ENCODE measurements at places on chromosomes 1 and 21.

- DNase-seq, result no peak
Observed at GRCh38 chr1:47471163-47471562, 33.3 kb downstream of the FOXD2 start.

DNA sequence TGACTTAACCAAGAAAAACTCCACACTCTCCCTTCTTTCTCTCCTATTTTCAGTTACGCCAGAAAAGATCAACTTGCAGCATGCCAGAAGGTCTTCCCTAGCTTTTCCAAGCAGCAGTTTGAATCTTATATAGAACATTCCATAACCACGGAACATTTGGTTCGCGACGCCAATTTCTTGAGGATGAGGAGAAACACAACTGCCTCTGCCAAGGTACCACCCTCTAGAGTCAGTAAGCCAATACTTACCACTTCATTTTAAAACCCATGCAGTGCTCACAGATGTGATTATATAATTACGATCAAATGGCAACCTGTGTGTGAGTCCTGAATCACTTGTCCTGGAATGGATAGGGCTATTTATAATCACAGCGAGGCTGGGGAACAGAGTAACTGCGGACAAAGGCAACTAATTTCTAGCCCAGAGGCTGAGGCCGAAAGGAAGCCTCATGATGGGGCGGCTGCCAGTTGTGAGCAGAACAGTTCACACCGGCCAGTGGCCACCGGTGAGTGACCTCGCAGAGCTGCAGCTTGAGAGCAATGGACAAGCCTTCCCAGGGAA is 43.2 kb upstream of the BACE2 start:
- DNase-seq, result no peak

DNA sequence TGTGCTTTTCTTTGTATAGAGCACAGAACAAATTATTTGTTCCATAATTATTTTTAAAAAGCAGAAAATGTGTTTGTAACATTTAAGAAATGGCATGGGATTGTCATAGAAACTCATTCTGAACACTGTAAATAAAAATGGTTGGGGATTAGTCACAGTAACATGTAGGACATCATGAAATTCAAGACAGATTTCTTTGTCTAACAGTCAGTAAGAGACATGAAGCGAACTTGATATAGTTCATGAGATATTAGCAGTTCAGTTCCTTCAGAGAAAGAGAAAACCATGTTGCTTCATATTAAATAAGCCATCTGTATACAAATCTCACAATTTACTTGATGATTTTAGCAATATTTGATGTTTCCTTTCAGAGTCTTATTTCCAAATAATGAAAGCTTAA is 19.7 kb downstream of the NFIA start:
- no peak for DNase-seq

DNA sequence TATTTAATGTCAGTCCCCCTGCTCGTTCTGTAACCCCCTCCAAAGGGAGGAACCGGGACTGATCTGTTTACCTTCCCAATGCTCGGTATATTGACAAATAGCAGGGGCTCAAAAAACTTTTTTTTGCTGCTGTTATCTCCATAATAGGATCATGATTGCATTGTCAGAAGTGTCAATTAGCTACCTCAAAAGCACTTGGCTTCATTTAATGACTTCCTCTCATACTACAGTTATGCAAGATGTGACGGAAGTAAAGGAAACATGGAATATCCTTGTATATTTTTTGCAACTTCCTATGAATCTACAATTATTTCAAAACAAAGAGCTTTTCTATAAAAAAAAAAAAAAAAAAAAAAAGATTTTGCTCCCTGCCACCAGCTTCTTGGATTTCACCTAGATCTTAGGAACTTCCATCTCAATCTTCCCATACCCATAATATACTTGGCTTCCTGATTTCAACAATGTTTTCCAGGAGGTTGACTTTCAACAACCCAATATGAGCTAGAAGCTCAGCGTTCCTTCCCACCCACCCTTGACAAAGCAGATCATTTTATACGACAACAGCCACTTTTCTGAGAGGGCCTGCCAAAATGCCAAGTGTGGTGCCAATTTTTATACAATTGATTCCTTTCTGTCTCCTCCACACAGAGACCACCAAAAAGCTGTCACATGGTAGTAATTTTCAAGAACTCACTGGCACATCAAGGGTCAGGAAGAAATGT is 71.7 kb downstream of the SETD4 start:
- no peak for DNase-seq

- DNase-seq, result no peak
Observed at GRCh38 chr1:7104339-7104738, 319.1 kb downstream of the CAMTA1 start.

GRCh38 chr1:57832612-57833011 is 408.8 kb upstream of the DAB1 start:
- no peak for DNase-seq

DNA sequence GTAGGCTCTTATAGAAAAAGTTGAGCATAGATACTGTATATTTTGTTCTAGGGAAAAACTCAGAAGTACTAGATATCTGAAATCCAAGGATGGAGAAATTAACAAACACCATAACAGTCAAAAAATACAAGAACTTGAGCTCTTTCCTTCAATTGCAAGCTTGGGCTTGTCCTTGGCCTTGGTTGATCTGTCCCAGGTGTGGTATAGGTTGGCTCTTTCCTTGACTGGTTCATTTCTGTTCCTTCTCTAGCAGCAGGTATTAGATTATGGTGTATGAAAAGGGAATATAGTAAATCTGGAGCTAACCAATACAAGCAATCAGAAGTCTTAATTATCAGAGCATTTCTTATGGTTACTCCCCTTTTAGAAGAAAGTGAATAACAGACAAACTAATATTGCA is 198.6 kb downstream of the GPATCH2 start:
- no peak for DNase-seq

DNA sequence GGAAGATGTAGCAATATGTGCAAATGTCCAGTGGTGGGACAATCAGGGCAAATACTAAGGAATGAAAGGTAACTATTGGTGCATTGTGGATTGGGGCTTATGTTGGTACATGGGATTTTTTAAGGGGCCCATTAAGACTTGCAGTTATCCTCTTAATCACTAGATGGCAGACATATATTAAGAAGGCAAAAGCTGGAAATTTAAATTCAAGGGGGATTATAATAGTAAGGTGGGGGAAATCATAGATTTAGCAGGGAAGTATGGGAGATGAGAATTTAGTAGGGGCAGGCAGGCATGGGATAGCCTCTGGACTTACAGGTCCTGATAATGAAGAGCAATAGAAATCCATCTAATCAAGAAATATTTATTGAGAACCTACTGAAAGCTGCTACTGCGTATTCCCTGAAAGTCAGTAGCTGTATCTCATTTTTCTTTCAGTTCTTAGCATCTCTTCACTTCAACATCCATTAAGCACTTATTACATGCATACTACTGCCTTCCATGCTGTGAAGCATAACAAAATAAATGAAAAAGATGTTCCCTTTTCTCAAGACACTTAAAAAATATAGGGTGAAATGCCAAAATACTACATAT is 251.8 kb downstream of the CRB1 start:
- DNase-seq, result peak; percentile 5

DNA sequence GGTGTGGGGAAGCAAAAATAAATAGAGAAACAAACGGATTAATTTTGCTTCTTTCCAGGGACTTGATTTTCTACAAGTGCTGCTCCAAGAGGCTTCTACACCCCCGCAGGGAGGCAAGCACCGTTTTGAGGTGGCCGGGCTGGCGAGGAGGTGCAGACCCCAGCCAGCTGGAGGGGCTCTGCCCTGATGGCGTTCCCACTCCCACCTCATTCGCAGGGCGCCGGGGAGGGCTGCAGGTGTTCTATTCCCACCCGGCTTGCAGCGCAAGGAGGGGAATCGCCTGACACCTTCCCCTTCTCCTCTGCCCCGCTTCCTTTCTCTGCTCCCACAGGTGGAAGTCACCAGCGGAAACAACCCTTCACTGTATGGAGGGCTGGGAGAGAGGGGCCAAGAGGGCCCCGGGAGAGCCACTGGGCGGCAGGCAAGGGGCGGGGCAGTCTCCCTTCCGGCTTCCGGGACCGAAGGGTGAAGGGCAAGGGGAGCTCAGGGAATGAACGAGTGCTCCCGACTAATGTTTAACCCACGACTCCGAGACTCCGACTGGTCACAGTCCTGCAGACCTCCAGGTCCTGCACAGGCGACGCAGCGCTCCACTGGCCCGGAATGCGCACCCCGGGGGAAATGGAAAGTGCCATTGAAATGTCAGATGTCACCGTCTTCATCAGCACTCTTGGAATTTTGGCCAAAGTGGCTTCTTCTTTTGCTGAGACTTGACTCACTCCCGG is 29.1 kb downstream of the TEX35 start:
- DNase-seq, result peak; percentile 60

DNA sequence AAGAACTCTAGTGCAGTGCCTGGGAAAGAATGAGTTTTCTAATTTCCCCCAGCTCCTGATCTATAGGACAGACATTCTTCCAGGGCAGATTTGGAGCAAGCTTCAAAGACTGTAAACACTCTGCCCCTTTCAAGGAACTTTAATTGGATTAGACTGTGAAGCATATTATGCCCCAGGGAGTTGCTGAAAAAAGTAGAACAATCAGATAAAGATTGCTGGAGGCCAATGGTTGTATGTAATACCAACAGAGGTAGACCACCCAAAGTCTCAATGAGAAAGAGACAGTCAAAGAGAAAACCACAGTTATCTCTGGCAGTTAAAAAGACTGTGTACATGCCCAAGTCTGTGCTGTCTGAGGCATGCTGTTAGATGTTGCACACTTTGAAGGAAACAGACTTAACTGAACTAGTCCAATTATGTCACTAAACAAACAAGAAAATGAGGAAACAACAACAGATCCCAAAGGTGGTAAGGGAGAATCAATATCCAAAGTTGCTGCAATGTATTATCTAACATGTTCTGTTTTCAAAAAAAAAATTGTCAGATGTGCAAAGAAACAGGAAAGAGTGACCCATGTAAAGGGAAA is 24.4 kb downstream of the C4BPA start:
- DNase-seq, result no peak

- no peak for DNase-seq
Observed at GRCh38 chr1:205338011-205338410, 16.5 kb upstream of the NUAK2 start.

GRCh38 chr1:84143796-84144565 is at the start of gene PRKACB:
Gene PRKACB, plus strand, starts transcription at chr1:84144271. Its CDS starts 91 bp downstream, at chr1:84144362.
- DNase-seq, result peak; percentile 76

DNA sequence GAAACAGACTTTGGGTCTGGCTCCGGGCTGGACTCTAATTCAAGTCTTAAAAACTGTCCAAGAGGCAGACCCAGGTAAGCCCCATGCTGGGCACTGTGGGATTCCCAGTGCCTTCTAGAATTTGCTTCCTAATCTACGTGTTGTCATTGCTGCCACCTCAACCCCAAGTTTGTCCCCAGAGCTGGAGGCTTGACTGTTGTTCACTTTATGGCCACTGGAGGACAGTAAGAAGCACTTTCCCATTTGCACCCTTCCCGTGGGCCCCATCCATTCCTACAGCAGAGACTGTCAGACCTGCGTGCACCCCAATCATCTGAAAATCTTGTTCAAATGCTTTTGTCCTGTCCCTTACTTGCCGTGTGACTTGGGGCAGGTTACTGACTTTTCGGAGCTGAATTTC is 29.4 kb upstream of the VASH2 start:
- peak; percentile 10 for DNase-seq

DNA sequence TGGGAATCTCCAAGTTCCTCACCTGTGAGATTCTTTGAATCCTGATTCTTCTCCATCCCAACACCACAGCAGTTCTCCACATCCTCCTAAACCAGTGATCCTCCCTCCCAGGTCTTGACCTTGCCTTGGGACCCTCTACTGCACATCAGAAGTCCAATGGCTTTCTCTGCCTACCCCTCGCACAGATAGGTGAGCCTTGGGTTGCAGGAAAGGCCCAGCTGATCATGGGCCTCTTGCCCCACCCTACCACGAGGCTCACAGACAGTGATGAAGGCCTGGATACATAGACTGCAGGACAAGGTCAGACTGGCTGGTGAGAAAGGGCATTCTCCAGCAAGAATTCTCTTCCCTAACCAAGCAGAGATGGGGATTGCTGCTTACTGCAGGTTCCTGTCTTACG is 825 bp downstream of the FABP3 start:
- DNase-seq, result no peak

DNA sequence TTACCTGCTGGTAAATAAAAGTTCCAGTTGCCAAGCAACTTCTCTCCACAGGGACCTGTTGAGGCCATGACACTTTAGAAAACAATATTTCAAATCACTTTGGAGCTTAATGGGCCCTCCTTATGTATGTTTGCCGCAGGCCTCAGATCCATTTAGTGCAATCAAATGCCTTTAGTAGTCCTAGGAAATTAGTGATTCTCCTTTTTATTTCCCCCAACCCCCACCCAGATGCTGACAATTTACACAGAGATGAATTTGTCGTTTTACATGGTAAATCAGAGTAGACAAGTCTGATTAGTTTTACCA is 83.6 kb downstream of the CLIC4 start:
- no peak for DNase-seq

DNA sequence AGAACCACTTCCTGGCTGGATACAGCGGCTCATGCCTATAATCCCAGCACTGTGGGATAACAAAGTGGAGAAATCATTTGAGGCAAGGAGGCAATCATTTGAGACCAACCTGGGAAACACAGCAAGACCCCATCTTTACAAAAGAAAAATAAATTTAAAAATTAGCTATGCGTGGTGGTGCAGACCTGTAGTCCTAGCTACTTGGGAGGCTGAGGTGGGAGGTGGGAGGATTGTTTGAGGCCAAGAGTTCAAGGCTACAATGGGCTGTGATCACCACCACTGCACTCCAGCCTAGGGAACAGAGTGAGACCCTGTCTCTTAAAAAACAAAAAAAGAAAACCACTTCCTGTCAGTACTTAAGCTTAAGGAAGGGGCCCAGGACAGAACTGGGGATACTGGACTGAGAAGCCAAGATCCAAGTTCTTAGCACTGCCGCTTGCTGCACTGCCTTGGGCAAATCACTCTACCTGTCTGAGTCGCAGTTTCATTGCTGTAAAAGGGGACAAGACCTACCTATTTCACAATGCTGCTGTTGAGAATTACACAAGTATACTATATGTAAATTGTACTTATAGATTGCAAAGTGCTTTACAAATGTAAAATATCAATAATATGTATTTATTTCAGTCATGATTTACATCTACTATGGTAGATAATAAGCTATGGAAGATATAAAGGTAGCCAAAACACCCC is 154.9 kb downstream of the RERE start:
- DNase-seq, result no peak

DNA sequence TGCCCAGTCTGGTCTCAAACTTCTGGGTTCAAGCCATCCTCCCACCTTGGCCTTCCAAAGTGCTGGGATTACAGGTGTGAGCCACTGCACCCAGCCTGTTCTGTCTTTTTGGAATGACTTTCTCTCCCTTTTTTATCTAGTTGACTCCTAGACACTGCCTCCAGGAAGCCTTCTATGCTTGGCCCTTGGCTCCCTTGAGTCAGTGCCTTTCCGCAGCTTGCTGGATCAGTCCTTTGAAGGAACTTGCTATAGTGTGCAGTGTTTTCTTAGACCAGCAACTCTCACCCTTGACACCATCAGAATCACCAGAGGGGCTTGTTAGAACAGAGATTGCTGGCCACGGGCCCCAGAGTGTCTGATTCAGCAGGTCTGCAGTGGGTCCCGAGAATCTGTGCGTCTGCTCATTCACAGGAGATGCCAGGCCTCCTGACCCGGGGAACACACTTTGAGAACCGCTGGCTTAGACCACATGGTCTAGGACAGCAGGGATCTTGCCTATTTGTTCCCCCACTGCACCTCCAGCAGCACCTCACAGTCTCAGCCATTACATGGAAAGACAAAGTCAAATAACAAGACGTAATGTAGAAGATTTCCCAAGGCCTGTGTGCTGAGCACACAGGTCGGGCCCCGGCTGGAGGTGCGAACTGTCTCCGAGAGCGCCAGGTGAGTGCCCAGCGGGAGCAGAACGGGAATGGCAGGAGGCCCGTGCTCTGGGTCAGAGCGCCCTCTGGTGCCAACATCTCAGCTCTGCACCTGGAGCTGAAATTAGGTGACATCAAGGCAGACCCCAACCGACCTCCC is 27.4 kb upstream of the CTPS1 start:
- DNase-seq, result peak; percentile 69
